Stimulated activated CD8-positive, alpha-beta memory T cell treated with anti-CD3 and anti-CD28 coated beads, Interleukin-7, amount 100 ng/mL, for 1 hour (primary cell): ENCODE measurements at places on chromosomes 6 and 20.

- DNase-seq = no peak
These were observed 1361.8 kb upstream of the CITED2 start for GRCh38 chr6:140736231-140736630.

DNA sequence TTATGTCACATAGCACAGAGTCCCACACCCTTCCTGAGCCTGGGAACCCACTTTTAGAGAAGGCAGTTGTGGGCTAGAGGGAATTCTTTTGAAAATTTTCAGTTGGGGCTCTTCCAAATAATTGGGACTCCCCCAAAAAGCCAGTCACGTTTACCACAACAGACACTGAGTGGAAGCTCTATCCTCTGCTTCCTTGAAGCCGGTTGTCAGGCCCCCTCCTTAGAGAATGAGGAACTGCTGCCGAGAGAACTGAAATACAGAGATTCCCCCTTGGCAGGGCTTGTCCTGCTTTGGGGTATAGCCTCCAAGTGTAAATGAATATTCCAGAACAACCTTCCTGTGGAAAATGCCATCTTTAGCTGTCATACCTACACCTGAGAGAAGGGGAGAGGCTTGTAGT lies 2.7 kb upstream of the JAG1 start:
- no peak for DNase-seq

DNA sequence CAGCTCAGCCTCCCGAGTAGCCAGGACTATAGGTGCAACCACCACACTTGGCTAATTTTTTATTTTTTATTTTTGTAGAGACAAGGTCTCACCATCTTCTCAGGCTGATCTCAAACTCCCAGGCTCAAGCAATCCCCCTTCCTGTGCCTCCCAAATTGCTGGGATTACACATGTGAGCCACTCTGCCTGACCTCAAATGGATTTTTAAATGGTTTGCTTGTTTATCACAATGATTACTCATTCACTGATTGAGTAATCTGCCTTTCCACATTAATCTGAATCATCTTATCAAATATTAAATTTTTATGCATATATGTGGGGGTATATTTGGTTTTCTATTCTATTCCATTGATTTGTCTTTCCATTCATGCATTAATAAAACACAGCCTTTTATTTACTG lies 9.4 kb upstream of the KHDC1L start:
- no peak for DNase-seq

GRCh38 chr6:151148111-151148510 lies 91.7 kb upstream of the AKAP12 start:
- DNase-seq = no peak

GRCh38 chr20:9028419-9028818 lies 40.5 kb upstream of the PLCB4 start:
- no peak for DNase-seq

DNA sequence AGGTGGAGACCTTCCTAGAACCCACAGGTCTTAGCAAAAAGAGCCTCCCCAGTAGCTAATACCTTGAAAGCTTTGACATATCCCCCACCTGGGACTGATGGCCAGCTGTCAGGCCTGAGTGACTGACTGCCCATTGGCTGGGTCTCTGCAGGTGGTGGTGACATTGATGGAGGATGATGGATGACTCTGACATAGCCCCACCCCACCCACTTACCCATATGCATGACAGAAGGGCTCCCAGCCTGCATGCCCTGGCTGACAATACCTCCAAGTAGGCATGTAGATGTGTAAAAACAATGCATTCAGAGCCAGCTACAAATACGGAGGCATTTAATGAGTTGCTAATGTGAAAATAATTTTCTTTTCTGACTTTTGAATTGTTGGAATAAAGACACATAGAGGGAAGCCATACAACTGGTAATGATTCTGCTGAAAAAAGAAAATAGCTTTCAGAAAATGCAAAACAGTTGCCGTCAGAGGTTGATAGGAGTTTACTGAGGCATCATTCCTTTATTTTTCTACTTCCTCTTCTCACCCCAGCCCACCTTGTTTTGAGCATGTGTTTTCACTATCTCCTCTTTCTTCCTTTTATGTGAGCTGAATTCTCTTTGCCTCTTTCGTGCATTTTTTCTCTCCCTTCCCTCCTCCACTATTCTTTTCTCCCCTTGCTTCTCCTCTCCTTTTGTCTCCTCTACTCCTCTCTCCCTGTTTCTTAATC lies 70.6 kb downstream of the OLIG3 start:
- no peak for DNase-seq

DNA sequence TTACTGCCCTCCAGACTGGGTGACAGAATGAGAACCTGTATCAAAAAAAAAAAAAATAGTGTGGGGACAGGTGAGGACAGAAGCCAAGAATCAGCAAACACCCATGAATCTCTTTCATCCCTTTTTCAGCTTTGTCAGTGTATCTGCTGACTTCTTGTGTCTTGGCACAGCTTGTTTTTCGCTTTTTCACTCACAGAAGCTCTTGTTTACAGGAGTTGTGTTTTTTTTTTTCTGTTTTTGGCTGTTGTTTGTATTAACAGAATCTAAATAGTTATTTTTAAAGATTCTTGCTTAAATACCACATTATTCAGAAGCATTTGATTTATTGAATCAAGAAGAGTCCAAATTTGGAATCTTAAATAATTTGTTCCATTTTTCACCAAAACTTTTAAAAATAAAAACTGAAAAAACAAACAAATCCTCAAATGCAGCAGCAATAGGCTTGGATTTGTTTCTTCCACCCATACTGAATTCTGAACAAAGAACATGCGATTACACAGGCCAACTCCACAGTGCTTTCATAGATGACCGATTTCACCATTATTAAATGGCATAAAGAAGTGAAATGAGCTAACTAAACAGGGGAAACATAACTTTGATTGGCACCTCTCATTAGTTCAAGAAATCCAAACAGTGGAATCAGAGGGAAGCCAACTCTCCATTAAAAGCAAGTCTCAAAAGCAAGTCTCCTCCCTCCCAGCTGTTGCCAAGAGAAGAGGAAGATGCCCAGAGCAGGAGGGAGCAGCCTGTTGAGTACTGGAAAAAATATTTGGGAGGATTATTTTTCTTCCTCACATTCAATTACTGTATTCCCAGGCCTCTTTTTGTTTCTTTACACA lies 27.2 kb upstream of the GPR63 start:
- no peak for DNase-seq

DNA sequence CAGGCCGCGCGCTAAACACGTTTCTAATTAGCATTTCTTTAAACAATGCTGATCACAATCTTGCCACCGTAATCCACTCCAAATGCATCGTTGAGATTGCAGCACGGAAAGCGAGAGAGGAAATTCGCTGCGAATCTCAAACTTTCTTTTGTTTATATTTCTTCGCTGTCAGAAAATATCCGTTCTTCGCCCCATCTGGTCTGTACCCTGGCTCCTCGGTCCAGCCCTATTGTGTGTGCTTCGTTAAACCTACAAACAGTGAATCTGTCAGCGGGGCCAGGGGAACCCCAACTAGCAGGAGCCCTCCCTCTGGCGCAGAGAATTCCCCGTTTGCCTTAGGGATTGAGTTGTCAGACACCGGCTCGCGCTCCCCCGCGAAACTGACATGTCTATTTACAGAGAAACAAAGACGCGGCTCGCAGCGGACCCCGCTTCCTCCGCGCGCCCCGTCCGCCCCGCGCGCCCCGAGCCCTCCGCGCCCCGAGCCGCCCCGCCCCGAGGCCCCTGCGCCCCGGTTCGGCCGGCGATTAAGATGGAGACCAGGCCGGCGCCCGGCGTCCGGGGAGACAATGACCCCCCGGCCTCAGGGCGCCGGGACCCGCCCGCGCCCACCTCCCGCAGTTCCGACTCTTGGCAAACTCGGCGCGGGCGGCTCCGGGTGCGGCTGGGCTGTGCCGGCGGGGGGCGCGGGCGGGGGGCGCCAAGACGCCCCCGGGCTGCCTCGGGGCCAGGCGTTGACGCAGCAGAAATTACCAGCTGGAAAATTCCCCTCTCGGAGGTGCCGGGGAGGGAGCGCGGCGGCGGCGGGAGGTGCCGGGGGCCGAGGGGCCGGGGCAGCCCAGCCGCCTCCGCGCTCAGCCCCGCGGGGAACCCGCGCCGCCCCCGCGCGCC lies 874 bp downstream of the ZBTB46 start:
- DNase-seq = no peak

GRCh38 chr6:95685822-95686221 lies 108.5 kb downstream of the MANEA start:
- no peak for DNase-seq

GRCh38 chr20:18585134-18585533 lies 2.7 kb upstream of the DTD1 start:
- DNase-seq = no peak

DNA sequence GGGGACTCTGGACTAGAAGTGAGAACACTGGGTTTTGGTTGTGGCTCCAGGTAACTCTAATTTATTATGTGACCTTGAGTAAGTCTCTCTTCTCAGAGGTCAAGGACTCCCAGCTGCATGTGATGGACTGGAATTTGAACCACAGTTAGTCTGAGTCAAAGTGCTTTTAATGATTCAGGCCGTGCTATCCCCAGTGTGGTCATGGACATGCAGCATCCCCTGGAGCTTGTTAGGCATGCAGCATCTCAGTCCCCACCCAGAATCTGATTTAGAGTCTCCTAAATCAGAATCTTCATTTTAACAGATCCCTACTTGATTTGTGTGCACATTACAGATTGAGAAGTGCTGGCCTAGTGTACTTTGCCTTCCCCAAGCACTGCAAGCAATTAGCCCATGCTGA lies 74.2 kb downstream of the TOX2 start:
- DNase-seq = no peak

DNA sequence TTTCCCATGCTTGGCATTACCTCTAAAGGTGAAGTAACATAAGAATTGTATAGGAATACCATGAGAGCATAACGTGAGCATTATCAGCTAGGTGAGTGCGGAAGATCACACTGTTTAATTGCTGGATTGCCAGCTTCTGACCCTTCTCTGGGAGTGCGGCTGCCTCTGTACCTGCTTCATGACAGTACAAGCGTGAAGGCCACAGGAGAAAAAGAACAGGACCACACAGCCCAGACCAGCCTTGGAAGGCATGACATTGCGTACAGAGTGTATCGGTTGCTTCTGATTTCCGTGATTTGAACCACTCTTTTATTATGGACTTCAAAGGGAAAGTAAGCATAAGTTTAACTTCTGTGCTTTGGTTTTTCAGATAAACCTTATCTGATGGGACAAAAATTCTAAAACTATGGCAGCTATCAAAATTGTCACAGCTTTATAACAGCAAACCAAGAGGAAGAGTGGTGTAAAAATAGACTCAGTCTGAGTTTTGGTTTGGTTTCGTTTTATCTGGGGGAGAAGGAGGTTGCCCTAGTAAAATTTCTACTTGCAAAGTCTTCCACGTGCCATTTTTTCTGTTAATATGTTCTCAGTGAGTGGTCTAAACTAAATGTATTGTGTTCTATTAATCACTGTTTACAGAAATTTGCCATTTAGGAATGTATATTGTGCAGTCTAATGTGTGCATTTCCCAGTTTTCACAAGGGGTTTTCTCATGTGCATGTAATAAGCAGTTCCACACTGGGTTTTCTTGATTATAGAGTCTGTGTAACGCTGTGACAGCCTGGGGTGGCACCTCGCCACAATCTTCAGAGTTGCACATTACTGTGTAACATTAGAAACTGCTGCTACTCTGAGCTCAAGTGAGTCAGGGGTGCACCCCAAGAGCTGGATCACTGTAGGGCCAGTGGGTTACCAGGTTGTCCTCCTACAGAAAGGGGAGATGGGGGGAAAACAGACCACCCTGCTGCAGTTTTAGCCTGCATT lies 97.3 kb downstream of the RPP40 start:
- no peak for DNase-seq

DNA sequence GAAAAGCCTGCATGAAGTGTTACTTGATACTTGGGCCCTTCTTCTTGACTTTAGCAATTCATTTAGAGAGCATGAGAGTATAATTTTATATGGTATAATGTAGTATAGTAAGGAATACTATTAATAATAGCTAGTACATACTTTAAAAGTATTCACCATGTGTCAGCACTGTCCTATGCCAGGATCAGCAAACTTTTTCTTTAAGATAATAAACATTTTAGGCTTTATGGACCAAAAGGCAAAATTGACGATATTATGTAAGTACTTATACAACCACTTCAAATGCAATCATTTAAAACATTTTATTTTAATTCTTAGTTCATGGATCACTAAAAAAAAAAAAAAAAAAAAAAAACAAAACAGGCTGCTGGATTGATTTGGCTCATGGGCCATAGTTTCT lies 163.9 kb downstream of the IBTK start:
- no peak for DNase-seq

- DNase-seq = no peak
These were observed 633.1 kb downstream of the PTPRT start for GRCh38 chr20:42556575-42556974.

DNA sequence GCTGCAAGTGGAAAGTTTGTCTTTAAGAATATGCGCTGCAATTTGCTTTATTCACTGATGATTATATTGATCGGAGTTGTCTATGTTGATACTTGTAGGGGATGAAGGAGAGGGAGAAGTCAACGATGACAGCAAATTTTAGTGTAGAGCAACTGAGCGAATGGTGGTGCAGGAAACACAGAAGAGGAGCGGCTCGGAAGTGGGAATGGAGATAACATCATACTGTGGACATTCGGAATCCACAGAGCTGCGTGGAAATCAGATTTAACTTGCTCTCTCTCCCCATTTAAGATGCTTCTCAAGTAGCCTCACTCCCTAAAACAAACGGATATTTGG lies 722 bp upstream of the TMEM14B start:
- no peak for DNase-seq

GRCh38 chr6:83183082-83183828 lies 9.8 kb downstream of the PGM3 start:
- DNase-seq = no peak

DNA sequence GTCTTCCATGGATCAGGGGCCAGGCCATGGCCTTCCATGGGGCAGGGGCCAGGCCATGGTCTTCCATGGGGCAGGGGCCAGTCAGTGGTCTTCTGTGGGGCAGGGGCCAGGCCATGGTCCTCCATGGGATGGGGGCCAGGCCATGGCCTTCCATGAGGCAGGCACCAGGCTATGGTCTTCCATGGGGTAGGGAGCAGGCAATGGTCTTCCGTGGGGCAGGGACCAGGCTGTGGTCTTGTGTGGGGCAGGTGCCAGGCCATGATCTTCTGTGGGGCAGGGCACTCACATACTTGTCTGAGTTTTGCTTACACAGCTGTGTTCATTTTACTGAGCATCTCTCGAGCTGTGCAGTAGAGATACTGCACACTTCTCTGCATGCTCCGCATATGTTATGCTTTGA lies 57.3 kb upstream of the THBS2 start:
- no peak for DNase-seq
